ENCODE measurements at places on chromosomes 6 and 20.

DNA sequence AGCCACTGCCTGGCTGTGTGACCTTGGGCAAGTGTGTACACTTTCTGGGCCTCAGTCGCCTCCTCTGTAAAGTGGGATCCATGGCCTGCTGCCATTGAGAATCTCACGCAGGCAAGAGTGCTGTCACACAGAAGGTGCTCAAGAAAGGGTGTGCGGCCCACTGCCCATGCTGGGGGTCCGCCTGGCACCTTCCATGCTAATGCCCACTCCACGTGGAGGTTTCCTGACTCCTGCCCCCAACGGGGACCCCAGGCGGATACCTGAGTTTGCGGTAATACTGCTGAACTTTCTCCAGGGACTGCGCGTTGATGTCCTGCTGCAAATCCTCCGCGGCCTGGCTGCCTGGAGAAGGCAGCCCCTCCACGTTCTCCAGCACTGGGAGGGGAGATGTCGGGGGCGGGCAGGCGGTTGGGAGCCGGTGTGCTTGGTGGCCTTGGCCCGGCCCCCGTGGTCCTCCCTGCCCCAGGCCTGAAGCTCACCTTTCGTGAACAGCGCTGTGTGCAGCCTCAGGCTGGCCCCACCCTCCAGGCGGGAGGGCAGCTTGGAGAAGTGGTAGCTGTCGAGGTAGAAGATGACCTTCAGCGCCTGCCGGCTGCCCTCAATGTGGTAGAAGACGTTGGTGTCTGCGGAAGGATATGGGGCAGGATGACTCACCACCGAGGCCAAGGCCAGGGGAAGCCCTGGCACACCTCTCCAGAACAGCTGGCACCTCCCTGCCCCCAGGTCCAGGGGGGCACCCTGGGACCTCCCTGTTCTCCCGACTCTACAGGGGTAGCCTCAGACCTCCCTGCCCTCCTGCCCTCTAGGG is 195.6 kb downstream of the PREX1 start:
- H3K27ac ChIP-seq, result no peak overlapping the region
- no peaks in the 10 kb centered on the region for H3K4me1 ChIP-seq
- H3K27me3 ChIP-seq, result peaks cover 38% of the 10 kb centered on the region
- H3K36me3 ChIP-seq, result no peaks in the 10 kb centered on the region

DNA sequence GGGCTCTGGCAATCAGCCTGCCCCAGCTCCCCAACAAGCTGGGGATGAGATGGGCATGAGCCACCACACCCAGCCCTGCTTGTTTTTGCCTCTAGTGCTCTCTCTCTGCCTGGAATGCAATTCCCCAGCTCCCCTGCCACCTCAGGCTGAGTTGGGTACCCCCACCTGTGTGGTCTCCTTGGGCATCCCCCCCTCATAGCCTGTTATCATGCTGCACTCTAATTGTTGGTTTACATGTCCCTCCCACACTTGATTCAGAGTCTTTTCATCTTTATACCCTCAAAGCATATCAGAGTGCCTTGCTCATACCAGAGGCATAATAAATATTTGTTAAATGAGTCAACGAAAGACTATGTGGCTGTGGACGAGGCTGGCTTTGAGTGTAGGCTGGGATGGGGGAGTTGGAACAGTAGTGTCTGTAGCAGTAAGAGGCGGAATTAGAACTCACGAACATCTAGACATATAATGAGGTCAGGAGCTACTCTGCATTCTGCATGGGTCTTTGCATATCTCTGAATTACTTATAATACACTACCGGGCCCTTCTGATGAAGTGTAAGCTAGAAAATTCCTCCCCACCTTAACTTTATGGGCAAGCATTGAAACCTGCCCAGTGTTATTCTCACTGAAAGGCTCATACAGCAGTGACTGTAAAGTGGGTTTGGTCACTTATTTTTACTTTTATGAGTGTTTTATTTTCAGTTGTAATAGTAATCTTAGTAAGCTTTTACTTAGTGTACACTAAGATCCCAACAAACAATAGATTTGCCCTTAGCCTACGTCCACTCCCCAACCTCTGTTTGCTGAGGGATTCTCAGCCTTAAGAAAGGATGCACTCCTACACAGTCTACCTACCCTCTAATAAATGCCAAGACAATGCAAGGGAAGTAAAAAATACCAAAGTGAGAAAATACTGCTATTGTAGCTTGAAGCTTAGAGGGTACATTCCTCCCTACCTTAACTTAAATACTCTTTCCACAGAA is 58.7 kb downstream of the EDN1 start:
- peaks cover 5% of the 10 kb centered on the region for H3K36me3 ChIP-seq
- H3K4me1 ChIP-seq, result peaks cover 47% of the 10 kb centered on the region

GRCh38 chr6:133198725-133199124 is 42.4 kb upstream of the EYA4 start:
- no peaks in the 10 kb centered on the region for H3K36me3 ChIP-seq
- H3K4me1 ChIP-seq, result peaks cover 10% of the 10 kb centered on the region
- no peaks in the 10 kb centered on the region for H3K27me3 ChIP-seq

DNA sequence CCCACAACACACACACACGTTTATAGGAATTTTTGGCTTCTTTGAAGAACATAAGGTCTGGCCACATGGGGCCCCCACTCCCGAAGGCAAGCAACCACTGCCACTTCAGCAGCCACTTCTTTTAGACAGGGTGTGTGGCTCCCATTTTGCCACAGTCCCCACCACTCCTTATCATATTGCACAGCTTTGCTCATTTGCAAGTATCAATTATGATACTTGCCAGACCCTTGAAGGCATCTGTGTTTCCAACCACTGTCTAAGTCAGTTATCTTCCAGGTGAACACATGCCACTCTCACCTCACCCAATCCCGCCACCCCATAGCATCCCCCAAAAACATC is 73.1 kb downstream of the NOL4L start:
- no peaks in the 10 kb centered on the region for H3K36me3 ChIP-seq
- no peak overlapping the region for H3K4me3 ChIP-seq
- no peak for DNase-seq
- H3K27me3 ChIP-seq, result peaks cover 78% of the 10 kb centered on the region
- H3K27ac ChIP-seq, result no peak overlapping the region
- peaks cover 10% of the 10 kb centered on the region for H3K4me1 ChIP-seq

- no peak overlapping the region for H3K4me3 ChIP-seq
- H3K27me3 ChIP-seq, result no peaks in the 10 kb centered on the region
- DNase-seq, result no peak
Observed at GRCh38 chr6:169232507-169232931, 21.1 kb downstream of the THBS2 start.

- H3K4me3 ChIP-seq, result no peak overlapping the region
- H3K4me1 ChIP-seq, result no peaks in the 10 kb centered on the region
- H3K27me3 ChIP-seq, result no peaks in the 10 kb centered on the region
- H3K27ac ChIP-seq, result no peak overlapping the region
Observed at GRCh38 chr6:46159229-46159628, 11.6 kb downstream of the ENPP5 start.

DNA sequence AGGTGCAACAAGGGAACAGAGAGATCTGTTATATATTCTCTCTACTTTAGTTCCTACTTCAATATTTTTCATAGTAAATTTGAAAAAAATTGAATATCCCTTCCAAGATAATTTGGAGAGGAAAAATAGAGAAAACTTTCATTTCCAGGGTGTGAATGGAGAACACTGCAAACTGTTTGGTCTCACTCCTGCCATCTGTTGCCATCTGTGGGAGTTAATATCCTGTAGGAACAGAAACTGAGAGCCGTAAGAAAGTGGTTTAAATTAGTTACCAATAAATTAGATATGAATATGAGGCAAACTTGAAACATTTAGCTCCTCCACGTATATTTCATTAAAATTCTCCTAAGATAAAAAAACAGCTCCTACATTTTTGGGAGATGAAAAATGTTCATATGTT is 4.2 kb downstream of the ZNF337 start:
- H3K4me3 ChIP-seq, result no peak overlapping the region
- no peaks in the 10 kb centered on the region for H3K4me1 ChIP-seq
- no peaks in the 10 kb centered on the region for H3K27me3 ChIP-seq
- DNase-seq, result no peak
- no peak overlapping the region for H3K27ac ChIP-seq

DNA sequence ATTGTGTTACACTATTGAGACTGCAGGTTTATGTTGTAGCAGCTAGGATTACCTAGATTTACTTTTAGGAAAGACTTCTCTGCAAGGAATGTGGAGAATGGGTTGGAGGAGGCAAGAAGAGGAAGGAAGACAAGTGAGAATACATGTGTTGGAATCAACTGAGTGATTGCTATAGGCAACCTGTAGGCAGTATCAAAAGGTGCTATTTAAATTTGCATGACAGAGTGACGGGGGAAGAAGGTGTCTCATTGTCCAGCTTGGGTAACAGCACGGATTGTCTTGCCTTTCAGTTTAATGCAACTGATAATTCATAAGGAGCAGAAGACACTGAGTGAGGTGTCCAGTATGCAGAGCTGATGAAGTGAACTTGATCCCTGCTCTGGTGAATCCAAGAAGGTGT is 19.4 kb downstream of the SERPINB9 start:
- no peak overlapping the region for H3K4me3 ChIP-seq
- peaks cover 22% of the 10 kb centered on the region for H3K4me1 ChIP-seq
- no peaks in the 10 kb centered on the region for H3K27me3 ChIP-seq
- no peak overlapping the region for H3K27ac ChIP-seq
- peaks cover 4% of the 10 kb centered on the region for H3K36me3 ChIP-seq

- no peaks in the 10 kb centered on the region for H3K27me3 ChIP-seq
- peaks cover 18% of the 10 kb centered on the region for H3K4me1 ChIP-seq
- H3K36me3 ChIP-seq, result peaks cover 10% of the 10 kb centered on the region
- no peak overlapping the region for H3K27ac ChIP-seq
- DNase-seq, result peak; percentile 62
Observed at GRCh38 chr6:7200598-7201443, 93.1 kb downstream of the RREB1 start.

GRCh38 chr6:80636689-80637088 is 530.2 kb downstream of the BCKDHB start:
- peaks cover 25% of the 10 kb centered on the region for H3K4me1 ChIP-seq
- DNase-seq, result no peak
- H3K27me3 ChIP-seq, result no peaks in the 10 kb centered on the region

GRCh38 chr20:49216991-49217578 is 2.1 kb upstream of the DDX27 start:
- no peaks in the 10 kb centered on the region for H3K27me3 ChIP-seq
- H3K27ac ChIP-seq, result no peak overlapping the region
- H3K4me3 ChIP-seq, result peak overlapping the region; percentile 18
- H3K4me1 ChIP-seq, result peaks cover 14% of the 10 kb centered on the region

- no peak overlapping the region for H3K27ac ChIP-seq
- no peak overlapping the region for H3K4me3 ChIP-seq
- DNase-seq, result no peak
- H3K27me3 ChIP-seq, result no peaks in the 10 kb centered on the region
Observed at GRCh38 chr6:48186746-48187145, 75.7 kb upstream of the PTCHD4 start.

DNA sequence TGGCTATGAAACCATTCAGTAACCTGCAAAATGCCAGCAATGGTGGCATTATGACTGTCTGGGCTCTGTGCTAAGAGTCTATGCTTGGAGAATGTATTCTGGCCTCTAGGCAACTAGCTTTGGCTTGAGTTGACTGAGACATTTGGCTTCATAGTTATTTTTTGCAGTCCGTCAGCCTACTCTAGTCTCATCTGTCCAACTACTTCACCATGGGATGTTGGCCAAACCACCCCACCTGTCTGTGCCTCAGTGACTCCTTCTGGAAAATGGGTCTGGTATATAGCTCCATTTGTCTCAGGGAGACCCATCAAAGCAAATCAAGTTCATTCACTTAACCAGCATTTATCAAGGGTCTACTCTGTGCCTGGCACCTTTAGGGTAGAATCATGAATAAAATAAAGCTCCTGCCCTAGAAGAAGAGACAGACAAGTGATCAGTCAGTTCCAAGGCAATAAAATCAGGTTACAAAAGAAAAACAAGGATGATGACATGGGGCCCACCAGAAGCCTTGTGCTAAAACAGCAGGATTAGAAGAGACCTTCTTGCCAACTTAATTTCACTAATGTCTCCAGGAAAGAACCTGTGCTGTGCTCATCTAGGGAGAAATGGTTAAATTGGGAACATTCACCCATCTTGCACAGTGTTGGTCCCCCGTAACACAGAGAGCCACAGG is 102.4 kb upstream of the ARMC2 start:
- H3K27me3 ChIP-seq, result no peaks in the 10 kb centered on the region
- H3K4me3 ChIP-seq, result no peak overlapping the region
- peaks cover 9% of the 10 kb centered on the region for H3K36me3 ChIP-seq
- peaks cover 33% of the 10 kb centered on the region for H3K4me1 ChIP-seq
- DNase-seq, result no peak
- H3K27ac ChIP-seq, result no peak overlapping the region

- H3K27ac ChIP-seq, result no peak overlapping the region
- no peaks in the 10 kb centered on the region for H3K36me3 ChIP-seq
- H3K4me1 ChIP-seq, result peaks cover 13% of the 10 kb centered on the region
- DNase-seq, result no peak
- peaks cover 66% of the 10 kb centered on the region for H3K27me3 ChIP-seq
Observed at GRCh38 chr20:64052987-64053840, 3.8 kb upstream of the SOX18 start.

GRCh38 chr6:125869427-125869826 is 78.7 kb downstream of the NCOA7 start:
- H3K27ac ChIP-seq, result no peak overlapping the region
- no peak for DNase-seq
- H3K36me3 ChIP-seq, result no peaks in the 10 kb centered on the region
- H3K4me3 ChIP-seq, result no peak overlapping the region

DNA sequence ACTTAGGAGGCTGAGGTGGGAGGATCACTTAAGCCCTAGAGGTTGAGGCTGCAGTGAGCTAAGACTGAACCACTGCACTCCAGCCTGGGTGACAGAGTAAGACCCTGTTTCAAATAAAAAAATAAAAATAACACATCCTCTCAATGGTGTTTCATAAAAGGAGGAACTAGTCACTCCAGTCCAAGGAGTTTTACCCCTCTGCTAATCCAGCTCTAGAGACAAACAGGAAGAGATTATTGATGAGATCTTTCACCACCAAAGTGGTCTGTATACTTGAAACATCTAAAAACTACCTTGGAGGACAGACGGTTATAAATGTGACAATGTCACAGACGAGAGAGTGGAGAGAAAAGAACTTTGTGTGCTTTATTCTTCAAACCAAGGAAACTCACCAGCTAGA is 58.2 kb downstream of the PIGU start:
- H3K36me3 ChIP-seq, result peaks cover 16% of the 10 kb centered on the region
- H3K27me3 ChIP-seq, result no peaks in the 10 kb centered on the region
- H3K4me3 ChIP-seq, result no peak overlapping the region
